ENCODE measurements at places on chromosomes 1 and 21.
A peak's percentile ranks its signal among the peaks of the same experiment; 100 is the strongest.

DNA sequence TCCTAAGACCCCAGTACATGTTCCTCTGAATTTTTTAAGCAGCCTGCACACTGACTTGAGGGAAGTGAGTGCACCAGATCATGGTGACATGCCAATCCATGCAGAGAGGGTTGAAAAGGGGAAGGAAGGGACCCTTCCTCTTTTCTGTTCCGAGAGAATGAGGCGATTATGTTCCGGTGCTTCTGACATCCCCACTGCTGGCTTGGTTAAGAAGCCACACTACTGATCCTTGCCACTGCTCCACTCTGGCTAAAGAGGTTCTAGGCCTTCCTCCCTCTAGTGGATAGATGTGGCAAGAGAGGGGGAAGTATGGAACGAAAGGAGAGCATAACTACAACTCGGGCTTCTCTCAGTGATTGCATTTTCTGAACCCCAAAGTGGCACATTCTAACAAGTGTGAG, 1.8 kb upstream of the CYB5R1 start:
- DNase-seq = no peak

DNA sequence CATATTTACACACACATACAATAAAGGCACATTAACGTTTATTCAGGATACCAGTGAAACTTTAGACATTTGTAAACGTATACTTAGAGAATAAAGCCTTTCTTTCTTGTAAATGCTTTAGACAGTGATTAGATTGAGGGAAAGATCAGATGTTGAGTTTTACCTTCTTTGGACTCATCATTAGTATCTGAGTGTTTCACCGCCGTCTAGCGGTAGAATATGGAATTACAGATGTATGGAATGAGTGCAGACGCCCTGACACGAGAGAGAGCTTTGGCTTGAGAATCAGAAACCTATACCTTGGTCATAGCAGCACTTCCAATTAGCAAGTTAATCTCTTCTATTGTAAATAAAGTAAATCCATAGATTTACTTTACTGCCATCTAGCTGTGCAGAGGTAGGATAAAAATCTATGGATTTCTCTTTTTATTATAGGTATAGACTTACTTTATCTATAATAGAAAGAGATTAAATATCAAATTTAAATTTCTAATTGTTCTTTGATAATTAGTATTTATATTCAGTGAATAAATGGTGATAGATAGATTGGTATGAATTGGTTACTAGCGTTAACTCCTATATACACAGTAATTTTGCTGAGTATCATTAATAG, 12.6 kb downstream of the FLG2 start:
- DNase-seq = no peak

- no peak for DNase-seq
These were observed 987.8 kb upstream of the ADAMTS5 start for GRCh38 chr21:27954543-27955165.

- DNase-seq = no peak
These were observed 289.8 kb upstream of the PLXNA2 start for GRCh38 chr1:208533746-208534598.

DNA sequence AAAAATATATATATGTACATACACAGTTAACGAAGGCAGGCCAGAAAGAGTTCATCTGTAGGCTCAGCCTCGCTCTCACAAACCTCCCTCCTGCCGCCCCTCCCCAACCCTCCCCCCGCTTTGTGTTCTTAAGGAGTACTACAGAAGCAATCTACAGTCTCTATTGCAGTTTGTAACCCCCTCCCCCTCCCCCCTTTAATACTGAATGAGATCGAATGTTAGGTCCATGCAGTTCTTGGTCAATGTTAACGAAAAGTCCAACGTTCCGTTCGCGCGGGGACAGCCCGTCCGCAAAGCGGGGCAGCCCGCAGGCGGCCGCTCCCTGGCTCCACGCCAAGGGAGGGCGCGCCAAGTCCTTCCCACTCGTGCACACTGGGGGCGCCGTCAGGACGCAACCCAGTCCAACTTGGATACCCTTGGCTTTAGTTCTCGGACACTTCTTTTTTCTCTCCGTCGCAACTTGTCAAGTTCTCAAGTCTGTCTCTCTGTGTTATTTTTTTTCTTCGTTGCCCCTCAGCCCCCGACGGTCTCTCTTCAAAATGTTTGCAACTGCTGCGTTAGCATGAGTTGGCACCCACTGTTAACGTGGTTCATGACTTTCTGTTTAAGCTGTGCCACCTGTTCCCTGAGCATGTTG, 2.2 kb downstream of the JUN start:
- DNase-seq = peak; percentile 19

Data from activated CD8-positive, alpha-beta memory T cell treated with anti-CD3 and anti-CD28 coated beads for 1 hour (primary cell).